Stimulated activated CD4-positive, alpha-beta T cell treated with anti-CD3 and anti-CD28 coated beads, TNF-alpha, amount 100 ng/mL, for 48 hours (primary cell): ENCODE measurements at places on chromosomes 4 and X.
A peak's percentile ranks its signal among the peaks of the same experiment; 100 is the strongest.

DNA sequence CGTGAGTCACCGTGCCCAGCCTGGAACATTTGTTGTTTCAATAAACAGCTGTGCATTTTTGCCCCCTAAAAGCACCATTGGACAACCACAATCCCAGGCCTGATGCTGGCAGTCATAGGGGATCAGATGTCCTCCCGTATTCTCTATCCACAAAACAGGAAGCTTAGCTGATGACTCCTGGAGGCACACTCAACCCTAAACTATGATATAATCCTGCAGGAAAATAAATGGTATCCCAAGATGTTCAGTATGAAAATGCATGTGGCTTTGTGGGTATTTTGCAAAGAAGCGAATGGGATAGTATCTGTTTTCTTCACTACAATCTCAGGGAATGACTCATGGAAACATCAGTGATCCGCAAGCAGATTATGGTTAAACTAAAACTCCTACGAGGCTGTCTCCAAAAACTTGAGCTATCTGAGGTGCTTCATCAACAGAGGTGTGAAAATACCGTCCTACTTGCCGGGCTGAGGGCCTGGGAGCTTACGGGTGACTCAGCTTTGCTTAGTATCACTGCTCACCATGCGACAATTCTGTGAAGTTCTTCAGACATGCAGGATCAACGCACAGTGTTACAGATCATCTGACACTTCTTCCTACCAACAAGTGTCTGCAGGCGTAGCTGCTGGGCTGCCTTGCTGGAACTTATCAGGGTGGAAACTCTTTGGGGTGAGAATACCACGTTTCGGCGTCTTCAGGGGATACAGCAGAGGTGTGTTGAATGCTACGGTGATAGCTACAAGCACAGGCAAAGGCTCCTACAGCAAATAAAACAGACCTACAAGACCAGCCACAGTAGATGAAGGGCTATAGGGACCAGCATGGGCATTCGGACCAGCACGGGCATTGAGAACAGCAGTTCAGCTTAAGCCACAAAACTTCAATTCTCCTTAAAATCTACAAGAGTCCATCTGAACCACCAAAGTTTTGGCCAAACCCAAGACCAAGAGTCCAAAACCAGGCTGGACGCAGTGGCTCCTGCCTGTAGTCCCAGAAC, 148.5 kb downstream of the DHRSX start:
- no peak for DNase-seq

GRCh38 chr4:94957030-94957429, 199.3 kb downstream of the BMPR1B start:
- DNase-seq, result no peak

GRCh38 chr4:37770016-37770415, 56.5 kb upstream of the PGM2 start:
- no peak for DNase-seq

DNA sequence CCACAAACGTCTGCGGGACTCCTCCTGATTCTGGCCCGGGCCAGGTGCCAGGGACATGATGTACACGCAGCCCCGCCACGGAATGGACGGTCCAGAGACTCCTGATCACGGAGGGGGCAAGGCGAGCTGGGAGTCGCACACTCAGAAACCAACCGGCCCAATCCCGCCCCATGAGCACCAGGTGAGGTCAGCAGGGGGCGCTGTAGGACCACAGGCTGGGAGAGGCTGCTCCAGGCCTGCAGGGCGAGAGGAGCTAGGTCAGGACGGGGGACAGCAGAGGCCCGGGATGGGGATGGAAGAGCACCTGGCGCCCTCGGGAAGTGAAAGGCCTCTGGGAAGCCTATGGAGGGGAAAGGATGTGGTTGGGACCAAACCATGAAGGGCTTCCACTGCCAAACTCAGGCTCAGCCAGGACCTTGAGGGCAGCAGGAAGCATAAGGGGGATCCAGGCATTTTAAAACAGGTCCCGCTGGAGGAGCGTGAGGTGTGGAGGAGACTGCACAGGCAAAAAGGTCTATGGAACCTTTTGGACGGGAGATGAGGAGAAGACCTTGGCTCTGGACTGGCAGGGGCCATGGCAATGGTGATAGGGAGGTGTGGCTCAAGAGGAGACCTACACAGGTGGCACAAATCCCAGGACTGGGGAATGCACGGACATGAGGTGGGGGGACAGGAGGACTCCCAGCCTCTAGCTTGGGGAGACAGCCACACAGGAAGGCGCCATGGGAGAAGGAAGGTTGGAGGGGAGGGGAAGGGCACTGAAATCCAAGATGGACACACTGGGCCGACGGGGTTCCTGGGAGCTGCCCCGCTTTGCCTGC, 79.2 kb downstream of the MTMR1 start:
- DNase-seq, result peak; percentile 61

DNA sequence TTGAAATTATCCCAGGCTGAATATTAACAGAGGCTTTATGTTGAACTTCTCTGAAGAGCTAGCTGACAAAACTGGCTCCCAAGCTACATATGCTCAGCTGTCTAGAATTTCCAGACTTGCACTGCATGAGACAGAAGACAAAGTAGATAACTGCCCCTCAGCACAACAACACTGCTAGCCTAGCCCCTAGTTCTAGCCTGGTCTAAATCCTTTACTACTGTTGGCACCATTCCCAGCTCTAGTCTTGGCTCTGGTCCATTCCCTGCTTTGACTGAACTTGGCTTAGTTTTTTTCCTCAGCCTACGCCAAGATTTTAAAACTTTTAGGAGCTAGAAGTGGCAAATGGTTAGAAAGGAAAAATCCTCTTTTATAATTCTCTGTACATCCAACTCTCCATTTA, 7.6 kb upstream of the OPHN1 start:
- DNase-seq, result no peak

DNA sequence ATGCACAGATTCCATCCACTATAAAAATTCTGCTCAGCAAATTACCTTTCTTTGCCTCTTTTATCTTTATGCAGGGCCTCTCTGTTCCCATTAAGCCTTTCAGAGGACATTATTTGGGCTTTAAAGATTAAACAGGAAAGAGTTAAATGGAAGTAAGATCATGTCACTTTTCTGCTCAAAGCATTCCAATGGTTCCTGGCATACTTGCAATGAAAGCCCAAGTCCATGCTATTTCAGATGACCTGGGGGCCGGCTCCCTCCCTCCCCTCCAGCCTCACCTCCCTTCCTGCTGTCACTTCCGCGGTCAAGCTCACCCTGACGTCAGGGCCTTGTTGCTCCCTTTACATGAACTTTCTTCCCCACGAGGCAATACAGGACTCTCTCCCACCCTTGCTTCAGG, 125.5 kb downstream of the C4orf51 start:
- no peak for DNase-seq
